Stimulated activated CD4-positive, alpha-beta T cell treated with anti-CD3 and anti-CD28 coated beads, Interleukin-2, amount 100 ng/mL, for 24 hours (primary cell): ENCODE measurements at places on chromosomes 16 and 17.

DNA sequence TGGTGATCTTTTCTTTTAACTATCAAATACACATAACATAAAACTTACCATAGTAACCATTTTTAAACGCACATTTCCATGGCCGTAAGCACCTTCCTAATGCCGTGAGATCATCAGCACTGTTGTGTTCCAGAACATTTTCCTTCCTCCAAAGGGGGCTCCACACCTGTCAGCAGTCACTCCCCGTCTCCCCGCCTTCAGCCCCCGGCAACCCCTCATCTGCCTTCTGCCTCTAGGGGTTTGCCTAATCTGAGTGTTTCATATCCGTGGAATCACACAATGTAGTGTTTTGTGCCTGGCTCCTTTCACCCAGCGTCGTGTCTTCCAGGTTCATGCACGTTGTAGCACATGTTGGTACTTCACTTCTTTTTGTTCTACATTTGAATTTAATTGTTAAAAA is 350.1 kb upstream of the TNRC6C start:
- no peak for DNase-seq

DNA sequence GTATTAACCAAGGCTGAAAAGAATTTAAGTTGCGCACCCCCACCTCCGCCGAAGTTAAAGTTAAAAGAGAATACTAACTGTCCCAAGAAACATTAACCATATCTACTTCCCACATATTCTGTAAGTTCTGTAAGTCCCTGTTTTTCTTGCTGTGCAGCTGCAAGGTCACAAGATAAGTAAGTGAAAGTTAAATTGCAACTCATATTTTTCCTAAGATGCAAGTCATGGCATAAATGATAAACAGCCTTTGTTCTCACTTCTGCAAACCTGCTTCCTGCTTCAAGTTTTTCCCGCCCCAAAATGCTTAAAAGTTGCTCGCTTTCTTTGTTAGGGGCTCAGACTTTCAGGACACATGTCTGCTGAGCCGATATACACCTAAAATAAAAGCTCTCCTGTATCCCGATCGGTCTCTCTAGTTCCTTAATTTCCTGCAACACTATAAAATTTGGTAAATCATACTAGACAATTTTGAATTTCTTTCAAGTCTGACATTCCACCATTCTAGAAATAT is 32.6 kb upstream of the ABCA9 start:
- DNase-seq: no peak

DNA sequence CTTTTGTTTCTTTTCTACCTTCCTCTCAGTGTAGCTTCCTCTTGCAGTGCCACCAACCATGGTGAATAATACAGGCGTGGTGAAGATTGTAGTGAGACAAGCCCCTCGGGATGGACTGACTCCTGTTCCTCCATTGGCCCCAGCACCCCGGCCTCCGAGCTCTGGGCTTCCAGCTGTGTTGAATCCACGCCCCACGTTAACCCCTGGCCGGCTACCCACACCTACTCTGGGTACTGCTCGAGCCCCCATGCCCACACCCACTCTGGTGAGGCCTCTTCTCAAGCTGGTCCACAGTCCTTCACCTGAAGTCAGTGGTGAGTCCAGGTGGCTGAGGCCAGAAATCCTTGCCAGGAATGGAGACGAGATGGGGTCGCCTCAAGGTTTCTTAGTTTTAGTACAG is 23.9 kb downstream of the SRCAP start:
- DNase-seq: no peak

GRCh38 chr16:65757064-65757463 is 609.4 kb upstream of the CDH5 start:
- DNase-seq: no peak

DNA sequence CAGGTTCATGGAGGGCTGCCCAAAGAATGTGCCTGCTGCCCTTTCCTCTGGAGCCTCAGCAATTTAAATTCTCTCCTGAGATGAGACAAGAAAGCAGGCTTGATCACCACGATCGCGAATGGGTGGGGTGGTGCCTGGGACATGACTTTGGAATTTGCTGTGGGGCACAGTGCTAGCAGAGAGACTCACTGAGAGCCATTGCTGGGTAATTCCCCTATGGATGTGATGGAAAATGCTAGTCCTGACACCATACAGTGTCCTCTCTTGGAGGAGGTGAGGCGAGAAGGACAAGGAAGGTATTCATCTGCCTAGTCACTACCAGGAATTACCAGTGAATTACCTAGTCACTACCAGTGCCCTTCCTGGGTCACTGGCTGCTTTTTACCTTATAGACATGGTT is 15.5 kb downstream of the FAM20A start:
- no peak for DNase-seq

- DNase-seq: no peak
Observed at GRCh38 chr16:68740628-68741346, 3.7 kb downstream of the CDH1 start.

DNA sequence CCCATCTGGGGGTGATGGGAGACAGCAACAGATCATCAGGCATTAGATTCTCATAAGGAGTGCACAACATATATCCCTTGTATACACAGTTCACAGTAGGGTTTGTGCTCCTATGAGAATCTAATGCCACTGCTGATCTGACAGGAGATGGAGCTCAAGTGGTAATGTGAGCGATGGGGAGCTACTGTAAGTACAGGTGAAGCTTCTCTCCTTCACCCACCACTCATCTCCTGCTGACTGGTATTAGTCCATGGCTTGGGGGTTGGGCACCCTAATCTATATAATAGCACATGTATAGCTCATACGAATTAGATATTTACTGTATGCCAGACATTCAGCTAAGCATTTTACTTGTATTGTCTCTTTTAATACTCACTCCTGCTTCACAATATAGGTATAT is 101.7 kb downstream of the MAP2K6 start:
- DNase-seq: no peak

GRCh38 chr17:1110541-1110861 is 69.3 kb downstream of the ABR start:
- DNase-seq: no peak

DNA sequence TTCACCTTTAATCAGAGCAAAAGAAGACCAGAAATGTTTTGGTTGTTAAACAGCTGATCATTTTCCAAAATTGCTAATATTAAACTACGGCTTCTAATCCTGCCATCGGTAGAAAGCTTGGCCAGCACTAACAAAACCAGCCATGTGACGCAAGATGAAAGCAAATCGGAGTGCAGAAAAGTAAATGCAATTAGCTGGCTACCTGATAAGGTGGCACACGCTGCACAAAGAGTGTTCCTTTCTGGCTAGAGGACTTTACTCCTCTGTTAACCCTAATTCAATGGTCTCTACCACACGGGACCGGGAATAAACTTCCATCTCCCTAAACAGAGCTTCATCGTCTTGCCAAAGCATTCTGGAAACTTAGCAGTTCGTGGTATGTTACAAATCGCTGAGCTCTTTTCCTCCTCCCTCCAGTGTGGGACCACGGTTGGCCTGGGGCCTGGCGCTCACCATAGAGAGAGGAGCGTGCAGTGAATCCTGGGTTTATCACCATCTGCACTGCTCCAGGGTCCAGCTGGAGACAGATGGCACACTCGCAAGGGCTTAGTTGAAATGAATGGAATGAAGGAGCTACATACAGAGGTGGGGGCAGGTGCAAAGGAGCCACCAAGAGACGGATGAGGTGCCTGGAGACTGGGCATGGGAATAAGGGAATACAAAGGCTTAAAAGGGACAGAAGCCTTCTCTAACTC is 10.1 kb upstream of the COG1 start:
- DNase-seq: no peak

- no peak for DNase-seq
Observed at GRCh38 chr16:28910086-28911031, 14.7 kb downstream of the RABEP2 start.

- no peak for DNase-seq
Observed at GRCh38 chr16:53064081-53064578, 9.3 kb downstream of the CHD9 start.

DNA sequence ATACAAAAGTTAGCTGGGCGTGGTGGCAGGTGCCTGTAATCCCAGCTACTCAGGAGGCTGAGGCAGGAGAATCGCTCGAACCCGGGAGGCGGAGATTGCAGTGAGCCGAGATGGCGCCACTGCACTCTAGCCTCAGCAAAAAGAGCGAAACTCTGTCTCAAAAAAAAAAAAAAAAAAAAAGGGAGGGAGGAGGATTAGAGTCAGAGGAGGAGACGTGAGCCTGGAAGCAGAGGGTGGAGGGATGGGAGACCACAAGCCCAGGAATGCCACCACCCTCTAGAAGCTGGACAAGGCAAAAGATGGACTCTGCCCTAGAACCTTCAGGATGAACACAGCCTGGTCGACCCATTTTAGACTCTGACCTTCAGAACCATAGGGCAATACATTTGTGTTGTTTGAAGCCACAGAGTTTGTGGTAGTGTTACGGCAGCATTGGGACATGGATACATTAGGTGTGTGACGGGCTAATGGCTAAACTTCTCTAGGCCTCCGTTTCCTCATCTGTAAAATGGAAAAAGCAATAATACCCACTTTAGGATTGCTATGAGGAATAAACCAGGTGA is 2.1 kb upstream of the SMIM22 start:
- no peak for DNase-seq

DNA sequence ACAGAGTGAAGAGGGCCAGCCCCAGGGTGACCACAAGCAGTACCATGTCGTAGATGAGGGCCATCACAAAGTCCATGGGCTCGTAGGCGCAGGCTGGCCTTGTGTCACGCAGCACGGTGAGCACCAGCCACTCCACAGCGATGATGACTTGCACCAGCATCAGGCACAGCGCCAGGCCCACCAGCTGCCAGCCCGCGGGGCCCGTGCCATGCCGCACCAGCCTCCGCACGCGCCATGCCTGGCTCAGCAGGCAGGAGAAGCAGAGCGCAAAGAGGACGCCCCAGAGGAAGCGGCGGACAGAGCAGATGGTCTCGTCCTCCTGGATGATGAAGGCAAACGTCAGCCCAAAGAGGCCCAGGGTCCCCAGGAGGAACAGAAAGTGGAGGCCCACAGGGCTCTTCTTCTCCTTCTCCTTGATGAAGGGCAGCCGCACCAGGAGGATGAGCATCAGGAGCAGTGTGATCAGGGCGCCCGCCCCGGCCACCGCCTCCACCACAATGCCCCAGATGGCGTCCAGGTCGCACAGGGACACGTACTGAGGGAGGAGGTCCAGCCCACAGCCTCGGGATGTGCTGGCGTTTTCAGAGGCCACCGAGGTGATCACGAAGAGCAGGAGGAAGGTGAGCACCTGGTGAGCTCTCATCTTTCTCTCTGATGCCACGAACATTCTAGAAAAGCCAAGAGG is 12.3 kb downstream of the GPRC5B start:
- no peak for DNase-seq

DNA sequence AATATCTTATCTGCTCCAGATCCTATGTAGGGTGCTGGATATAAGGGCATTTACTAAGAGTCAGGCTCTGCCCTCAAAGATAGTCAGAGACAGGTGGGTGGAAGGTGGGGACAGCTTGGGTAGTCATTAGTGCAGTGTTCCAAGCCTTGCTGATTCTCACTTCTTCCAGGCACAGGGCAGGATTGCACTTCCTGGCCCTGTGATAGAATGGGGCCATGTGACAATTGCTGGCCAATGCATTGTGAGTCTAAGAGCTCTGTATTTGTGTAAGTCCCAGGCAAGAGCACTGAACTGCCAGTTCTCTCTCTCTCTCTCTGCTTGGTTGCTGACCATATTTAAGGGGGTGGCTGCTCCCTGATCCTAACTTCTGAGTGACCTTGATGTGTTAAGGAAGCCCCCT is 112.1 kb downstream of the C16orf78 start:
- DNase-seq: no peak

GRCh38 chr17:1810450-1811103 is 19.1 kb downstream of the SMYD4 start:
- no peak for DNase-seq

DNA sequence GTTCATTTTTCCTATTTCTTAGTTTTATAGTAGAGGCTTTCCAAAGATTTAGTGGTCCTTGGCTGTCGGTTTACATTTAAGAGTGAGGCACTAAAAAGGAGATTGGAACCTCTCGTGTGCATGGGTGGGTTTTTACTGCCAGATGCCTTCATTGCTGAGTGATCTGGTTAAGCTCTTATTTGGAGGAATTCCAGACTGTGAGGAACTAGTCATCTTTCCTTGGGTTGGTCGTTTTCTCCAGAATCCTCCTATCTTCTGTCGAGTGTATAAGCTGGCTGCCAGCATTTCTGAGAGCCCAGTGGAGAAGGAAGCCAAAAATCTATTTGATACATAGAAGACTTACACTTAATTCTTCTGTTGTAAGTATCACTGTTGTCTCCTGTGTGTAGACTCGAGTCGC is 22.6 kb downstream of the IST1 start:
- DNase-seq: no peak

- no peak for DNase-seq
Observed at GRCh38 chr16:53756275-53756996, 52.5 kb downstream of the FTO start.

DNA sequence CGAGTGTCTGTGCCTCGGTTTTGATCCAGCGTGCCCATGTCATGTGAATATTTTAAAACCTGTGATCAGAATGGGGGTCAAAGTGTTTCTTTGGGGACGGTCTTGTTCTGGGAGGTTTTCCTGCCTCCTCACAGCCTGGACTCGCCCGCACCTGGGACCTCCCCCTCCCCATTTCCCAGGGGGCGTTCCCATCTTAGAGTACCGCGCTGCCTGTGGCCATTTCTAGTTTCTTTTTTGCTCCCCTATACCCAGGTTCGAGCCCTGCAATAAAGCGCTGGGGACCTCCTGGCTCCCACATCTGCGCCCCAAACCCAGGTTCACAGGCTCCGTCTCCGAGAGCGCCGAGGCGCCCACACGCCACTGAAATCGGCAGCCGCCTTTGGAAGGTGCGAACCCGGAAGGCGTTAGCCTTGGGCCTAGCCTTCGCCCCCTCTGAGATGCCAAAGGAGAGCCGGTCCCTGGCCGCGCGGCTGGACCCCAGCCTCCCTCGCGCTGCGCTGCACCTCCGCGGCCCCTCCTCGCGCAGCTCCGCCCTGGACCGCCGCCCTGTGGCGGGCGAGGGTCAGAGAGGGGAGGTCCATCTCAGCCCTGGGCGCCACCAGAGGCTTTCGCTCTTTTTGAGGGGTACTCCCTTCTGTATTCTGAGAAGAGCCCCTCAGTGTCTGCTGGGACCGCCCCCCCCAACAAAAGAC is 1.7 kb downstream of the KCNJ12 start:
- no peak for DNase-seq

DNA sequence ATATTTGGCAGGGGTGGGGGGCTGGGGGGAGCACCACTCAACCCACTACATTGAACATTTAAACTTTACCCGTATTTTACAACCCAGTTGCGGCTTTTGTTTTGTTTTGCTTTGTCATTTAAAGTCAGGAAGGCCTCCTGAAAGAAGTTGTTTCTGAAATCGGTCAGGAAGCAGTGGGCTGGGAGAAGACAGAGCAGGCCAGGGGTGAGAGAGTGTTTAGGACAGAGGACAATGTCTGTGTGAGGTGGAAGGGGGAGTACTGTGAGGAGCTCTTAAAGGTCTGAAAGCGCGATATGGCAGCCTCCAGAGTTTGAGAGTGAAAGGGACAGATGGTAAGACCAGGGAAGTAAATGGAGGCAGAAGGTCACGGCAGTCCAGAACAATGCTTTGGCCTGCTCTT is 6.1 kb upstream of the WFIKKN2 start:
- DNase-seq: no peak
